ENCODE measurements at places on chromosomes 5 and 9. TPM values are rescaled to one million over a fixed set of nuclear protein-coding genes. Genes with fewer than 3 reads are reported as not detected.

DNA sequence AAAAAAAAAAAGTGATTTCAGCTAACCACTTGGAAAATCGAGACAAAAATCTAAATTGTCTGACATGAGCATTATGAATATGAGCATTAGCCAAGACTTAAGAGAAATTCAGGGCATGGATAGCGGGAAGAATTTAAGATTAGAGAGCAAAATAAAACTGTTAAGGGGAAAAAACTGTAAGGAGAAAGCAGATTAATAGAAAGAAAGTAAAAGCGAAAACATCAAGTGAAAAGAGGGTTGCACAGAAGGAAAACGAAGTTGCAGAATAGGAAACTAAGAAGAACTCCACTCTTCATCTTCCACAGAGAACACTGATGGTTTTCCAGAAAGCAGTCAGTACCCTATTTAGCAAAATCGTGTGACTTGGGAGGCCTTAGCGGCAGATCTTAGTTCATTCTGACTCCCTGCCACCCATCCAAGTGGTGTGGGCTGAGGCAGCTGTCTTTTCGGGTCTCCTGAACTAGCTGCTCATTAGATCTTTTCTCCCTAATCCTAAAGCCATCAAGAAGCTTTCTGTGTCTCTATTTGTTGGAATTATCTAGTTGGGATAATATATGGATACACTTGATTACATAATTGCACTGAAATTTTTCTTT lies 3.7 kb downstream of the NIM1K start:
- DNase-seq = no peak

Gene TAF11L10
- total RNA-seq = not detected

DNA sequence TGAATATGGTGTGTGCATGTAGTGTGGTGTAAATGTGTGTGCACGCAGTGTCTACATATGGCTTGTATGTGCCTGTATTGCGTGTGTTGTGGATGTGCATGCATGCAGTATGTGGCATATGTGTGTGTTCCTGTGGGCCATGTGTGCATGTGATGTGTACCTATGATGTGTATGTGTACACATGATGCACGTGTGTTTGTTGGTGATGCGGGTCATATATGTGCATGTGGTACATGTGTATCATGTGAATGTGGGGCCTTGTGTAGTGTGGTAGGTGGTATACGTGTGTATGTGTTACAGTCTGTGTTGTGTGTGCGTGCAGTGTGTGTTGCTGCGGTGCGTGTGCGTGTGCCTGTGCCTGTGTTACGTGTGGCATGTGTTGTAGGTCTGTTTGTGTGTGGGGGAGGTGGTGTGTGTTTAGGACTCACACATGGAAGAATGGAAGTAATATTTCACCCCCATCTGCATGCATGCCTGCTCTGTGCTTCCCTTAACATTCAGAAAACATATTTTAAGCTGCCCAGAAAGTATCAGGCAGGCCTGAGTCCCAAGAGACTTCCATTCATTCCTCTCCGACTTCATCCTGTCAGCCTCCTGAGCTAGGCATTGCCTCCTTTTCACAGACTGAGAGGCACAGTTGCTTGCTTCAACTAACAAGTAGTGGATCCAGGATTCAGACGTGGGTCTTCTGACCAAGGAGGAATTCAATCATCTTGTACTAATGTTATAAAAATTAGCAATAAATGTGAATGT lies 55.4 kb upstream of the RUFY1 start:
- no peak for DNase-seq

Gene BRD9
- total RNA-seq = 26.1 TPM

DNA sequence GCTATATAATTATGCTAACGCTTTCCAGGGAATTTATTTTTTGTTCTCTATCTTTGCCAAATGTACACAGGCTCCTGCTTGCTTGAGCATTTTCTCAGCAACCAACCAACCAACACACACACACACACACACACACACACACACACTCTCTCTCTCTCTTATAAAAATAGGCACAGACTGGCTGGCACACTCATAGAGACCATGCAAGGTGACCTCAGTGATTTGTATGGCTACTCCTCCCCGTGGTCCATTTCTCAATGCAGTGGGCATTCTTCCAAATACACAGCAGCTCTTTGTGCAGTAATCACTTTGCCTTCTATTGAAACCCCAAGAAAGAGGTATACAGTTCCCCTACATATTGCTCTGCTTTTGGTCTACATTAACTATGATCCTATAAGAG lies 416.0 kb downstream of the MAN2A1 start:
- no peak for DNase-seq

Measured in left ventricle myocardium superior (tissue), 1 donor.